ENCODE measurements at places on chromosomes 1 and 21. TPM values are rescaled to one million over a fixed set of nuclear protein-coding genes. Genes with fewer than 3 reads are reported as not detected.

- H3K36me3 ChIP-seq, result no peaks in the 10 kb centered on the region
- no peak overlapping the region for H3K27ac ChIP-seq
- no peak overlapping the region for H3K4me3 ChIP-seq
Observed at GRCh38 chr1:75100481-75101092, 33.6 kb upstream of the LHX8 start.

GRCh38 chr1:41513383-41513735 lies 28.9 kb upstream of the EDN2 start:
- no peak overlapping the region for H3K4me3 ChIP-seq
- H3K36me3 ChIP-seq, result no peaks in the 10 kb centered on the region

GRCh38 chr1:100354971-100355394 lies 2.7 kb downstream of the CDC14A start:
- H3K27me3 ChIP-seq, result peaks cover 3% of the 10 kb centered on the region
- no peak for DNase-seq
- peaks cover 46% of the 10 kb centered on the region for H3K36me3 ChIP-seq
- H3K4me1 ChIP-seq, result peaks cover 62% of the 10 kb centered on the region

Gene ACTL8
- not detected for total RNA-seq

- H3K36me3 ChIP-seq, result peaks cover 5% of the 10 kb centered on the region
- peaks cover 11% of the 10 kb centered on the region for H3K4me1 ChIP-seq
- no peak overlapping the region for H3K4me3 ChIP-seq
- H3K27ac ChIP-seq, result peak overlapping the region; percentile 40
Observed at GRCh38 chr21:45226540-45227326, 61.0 kb downstream of the POFUT2 start.
